Activated T-cell treated with anti-CD3 and anti-CD28 coated beads, Interleukin-2, amount 50 U/mL, for 4 hours (primary cell): ENCODE measurements at places on chromosomes 2 and 18. TPM values are rescaled to one million over a fixed set of nuclear protein-coding genes. Genes with fewer than 3 reads are reported as not detected.

GRCh38 chr2:69057660-69058059 lies 44.7 kb downstream of the ANTXR1 start:
- DNase-seq: no peak

DNA sequence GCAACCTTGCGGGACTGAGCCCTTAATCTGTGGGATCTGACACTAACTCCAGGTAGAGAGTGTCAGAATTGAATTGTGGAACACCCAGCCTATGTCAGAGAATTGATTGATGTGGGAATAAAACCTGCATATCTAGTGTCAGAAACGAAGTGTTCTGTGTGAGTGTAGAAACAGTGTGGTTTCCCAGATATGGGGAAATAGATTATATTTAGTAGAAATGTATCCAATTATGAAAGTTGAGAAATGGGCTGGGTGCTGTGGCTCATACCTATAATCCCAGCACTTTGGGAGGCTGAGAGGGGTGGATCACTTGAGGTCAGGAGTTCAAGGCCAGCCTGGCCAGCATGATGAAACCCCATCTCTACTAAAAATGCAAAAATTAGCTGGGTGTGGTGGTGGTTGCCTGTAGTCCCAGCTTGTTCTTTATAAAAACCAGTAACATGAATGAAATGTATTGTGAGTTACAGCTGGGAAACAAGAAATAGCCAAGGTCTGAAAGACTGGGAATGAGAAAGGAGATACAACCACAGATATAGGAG lies 4.3 kb upstream of the TP53I3 start:
- no peak for DNase-seq

- no peak for DNase-seq
These were observed 320.7 kb downstream of the MTX2 start for GRCh38 chr2:176589825-176590440.

- no peak for DNase-seq
These were observed 558 bp upstream of the CEP192 start for GRCh38 chr18:12990641-12990966.

DNA sequence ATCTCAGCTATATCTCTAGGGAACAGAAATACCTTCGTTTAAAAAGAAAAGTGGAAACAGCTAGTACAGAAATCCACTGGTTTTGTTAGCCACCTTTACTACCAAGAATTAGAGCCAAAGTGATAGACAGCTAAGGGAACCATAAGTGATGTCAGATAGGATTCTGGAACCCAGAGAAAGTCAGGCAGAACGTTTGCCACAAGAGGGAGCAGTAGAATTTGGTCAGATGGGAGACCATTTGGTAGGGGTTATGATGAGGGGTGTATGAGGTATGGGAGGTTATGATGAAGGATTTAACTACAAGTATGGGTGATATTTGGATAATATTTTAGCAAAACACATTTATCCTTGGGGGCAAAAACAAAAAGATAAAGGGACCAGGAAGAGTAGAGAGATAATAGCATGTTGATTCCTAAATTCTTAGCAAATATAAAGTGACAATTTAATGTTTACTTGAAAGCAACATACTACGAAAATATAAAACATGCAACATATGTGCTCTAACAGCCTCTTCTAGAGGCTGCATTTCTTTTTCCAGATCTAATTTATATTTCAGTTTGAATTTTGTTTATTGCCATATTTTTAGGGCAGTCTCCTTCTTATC lies 3.3 kb downstream of the SLC8A1 start:
- no peak for DNase-seq

DNA sequence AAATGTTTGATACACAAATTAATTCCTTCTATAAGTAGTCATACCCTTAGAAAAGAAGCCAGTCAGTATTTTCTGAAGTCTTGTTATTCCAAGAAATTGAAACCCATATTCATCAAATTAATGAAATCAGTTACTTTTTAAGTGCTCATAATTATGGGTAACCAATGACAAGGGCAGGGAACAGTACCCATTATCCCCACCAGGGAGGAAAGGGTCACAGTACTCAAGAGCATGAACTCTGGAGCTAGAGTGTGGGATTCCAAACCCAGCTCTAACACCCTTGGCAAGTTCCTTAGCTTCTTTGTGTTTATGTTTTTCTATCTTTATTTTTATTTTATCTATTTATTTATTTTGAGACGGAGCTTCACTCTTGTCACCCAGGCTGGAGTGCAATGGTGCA lies 68.4 kb downstream of the CCDC148 start:
- DNase-seq: no peak

DNA sequence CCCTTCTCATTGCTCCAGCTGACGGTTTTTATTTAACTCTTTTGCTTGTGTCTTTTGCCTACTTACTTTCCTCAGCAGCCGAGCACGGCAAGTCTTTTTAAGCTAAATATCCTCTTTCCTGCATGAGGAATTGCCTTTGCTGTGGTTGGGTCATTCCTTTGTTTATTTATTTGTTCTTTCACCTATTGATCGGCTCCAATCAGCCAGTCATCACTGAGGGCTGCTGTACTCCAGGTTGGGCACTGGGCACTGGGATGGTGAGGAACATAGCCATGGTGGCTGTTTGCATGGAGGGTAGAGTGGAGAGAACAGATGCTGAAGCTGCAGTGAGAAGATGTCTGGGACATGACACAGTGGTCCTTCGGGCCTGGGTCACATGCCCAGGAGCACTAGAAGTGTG lies 105.2 kb downstream of the CTIF start:
- DNase-seq: no peak

GRCh38 chr2:186675380-186675779 lies 18.5 kb upstream of the FAM171B start:
- DNase-seq: no peak

GRCh38 chr2:178858896-178859625 lies 51.8 kb upstream of the TTN start:
- DNase-seq: no peak

DNA sequence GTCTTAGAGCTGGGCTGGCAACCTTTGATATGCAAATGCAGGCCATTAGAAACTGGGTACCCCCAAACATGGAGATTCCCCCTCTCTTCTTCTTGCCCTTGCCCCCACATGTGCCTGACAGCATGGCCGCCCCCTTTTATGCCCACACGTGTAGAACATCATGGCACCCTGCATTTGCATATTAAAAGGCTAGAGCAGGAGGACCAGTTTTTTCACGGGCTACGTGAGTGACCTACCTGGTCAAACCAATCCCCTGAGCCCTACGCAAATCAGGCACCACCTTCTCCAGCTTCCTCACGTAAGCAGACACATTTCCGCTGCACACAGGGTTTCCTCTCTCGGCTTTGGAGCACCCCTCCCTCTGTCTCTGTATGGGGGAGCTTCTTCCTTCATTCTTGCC lies 110.9 kb upstream of the COPS8 start:
- no peak for DNase-seq

GRCh38 chr2:38978296-38978903 lies 88.7 kb downstream of the ARHGEF33 start:
- DNase-seq: no peak

DNA sequence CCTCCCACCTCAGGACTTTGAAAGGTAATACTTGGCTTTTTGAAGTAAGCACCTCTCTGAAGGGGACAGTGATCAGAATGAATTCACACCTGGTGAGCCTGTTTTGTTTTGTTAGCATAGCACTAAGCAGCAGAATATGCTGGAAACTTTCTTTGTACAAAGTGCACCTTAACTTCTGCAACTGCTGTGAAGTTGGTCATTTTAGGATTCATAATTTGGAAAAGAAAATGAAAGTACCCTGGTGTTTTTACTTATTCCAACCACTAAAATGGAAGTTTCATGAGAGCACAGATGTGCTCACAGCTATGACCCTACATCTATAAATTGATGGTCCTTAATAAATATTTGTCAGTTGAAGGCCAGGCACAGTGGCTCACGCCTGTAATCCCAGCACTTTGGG lies 257.8 kb upstream of the STON1 start:
- no peak for DNase-seq

DNA sequence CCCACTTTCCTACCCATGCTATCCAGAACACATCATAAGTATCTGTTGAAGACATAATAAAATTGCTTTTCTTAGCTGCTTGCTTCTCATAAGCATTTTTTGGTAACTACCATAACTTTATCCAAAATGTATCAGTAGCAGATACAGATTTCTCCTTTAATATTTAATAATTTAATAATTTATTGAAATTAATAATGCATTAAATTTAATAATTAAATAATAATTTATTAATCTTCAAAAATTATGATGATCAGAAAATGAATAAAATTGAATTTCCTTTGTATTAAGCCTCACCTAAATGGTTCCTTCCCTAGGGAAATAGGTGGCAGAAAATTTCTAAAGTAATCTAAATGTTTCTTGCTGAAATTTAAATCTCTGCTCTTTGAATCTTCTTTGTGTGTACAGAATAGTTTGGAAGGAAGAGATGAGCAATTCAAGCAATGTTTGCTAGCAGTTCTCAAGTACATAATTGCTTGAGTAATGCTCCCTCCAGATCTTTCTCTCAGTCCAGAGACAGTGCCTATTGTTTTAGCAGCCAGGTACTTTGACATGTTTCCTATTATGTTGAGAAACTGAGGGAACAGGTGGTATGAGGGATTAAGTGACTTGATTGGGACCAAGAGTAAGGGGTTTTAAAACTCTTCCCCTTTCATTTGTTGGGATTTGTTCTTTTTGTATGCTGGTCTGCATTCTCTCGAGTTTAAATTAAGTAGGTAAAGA lies 123.1 kb upstream of the CYP26B1 start:
- DNase-seq: no peak

DNA sequence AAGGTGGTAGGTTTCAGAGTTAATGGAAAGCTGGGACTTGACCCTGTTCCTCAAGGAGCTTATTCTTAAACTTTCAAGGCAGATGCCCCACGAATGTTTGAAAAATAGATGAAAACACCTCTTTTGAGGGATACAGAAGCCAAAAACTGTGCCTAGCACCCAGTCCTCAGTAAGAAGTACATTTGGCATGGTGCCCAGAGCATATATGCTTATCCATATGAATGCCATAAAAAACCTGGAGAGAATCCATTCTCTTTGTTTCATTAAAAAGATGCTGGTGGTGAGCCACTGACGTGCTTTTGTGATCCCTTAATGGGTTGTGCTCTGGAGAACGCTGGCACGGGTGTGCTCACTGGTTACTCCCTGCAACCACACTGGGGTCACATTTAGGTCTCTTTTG lies 69.0 kb downstream of the IL1R2 start:
- no peak for DNase-seq

GRCh38 chr2:23482188-23482587 lies 97.2 kb downstream of the KLHL29 start:
- DNase-seq: no peak

- no peak for DNase-seq
These were observed 111.7 kb upstream of the AGAP1 start for GRCh38 chr2:235382179-235382578.

DNA sequence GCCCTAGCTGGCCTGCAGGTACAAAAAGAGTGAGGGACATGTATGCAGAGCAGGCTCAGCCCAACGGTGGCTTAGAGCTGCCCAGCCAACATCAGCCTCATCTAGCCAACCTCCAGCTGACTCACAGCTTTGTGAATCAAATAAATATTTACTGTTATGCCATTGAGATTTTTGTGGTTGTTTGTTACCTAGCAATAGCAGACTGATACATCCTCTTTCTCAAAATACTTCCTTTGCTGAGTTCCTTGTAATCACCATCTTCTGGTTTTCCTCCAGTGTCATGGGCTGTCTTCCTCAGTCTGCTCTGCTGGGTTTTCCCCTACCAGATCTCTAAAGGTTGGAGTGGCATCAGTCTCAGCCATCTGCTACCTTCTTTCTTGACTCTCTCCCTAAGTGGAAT lies 126.6 kb upstream of the SLC1A4 start:
- no peak for DNase-seq

COLEC12 gene
- total RNA-seq: 0.08 TPM

CCDC68 gene
- total RNA-seq: not detected

ATOH8 gene
- not detected for total RNA-seq

C1QL2 gene
- not detected for total RNA-seq

SERPINB11 gene
- not detected for total RNA-seq

SCN7A gene
- not detected for total RNA-seq

FAM124B gene
- not detected for total RNA-seq

PKDCC gene
- 0.19 TPM for total RNA-seq

YWHAQ gene
- total RNA-seq: 687 TPM
